ENCODE measurements at places on chromosomes 13 and 19.

GRCh38 chr13:42594481-42595252, 20.7 kb downstream of the TNFSF11 start:
- no peaks in the 10 kb centered on the region for H3K36me3 ChIP-seq
- no peak overlapping the region for H3K4me3 ChIP-seq
- H3K4me1 ChIP-seq = no peaks in the 10 kb centered on the region
- peaks cover 6% of the 10 kb centered on the region for H3K27me3 ChIP-seq

GRCh38 chr19:18775586-18776287, 15.4 kb downstream of the COMP start:
- no peaks in the 10 kb centered on the region for H3K4me1 ChIP-seq
- no peak overlapping the region for H3K27ac ChIP-seq
- H3K36me3 ChIP-seq = no peaks in the 10 kb centered on the region
- H3K27me3 ChIP-seq = peaks cover 9% of the 10 kb centered on the region

GRCh38 chr13:24627090-24627714, 53.0 kb upstream of the ATP12A start:
- DNase-seq = no peak
- H3K4me3 ChIP-seq = no peak overlapping the region
- H3K36me3 ChIP-seq = no peaks in the 10 kb centered on the region

- H3K4me1 ChIP-seq = peaks cover 55% of the 10 kb centered on the region
- no peaks in the 10 kb centered on the region for H3K36me3 ChIP-seq
- peak overlapping the region; percentile 73 for H3K4me3 ChIP-seq
Measured at GRCh38 chr19:4910594-4911281, 1.4 kb downstream of the UHRF1 start.

DNA sequence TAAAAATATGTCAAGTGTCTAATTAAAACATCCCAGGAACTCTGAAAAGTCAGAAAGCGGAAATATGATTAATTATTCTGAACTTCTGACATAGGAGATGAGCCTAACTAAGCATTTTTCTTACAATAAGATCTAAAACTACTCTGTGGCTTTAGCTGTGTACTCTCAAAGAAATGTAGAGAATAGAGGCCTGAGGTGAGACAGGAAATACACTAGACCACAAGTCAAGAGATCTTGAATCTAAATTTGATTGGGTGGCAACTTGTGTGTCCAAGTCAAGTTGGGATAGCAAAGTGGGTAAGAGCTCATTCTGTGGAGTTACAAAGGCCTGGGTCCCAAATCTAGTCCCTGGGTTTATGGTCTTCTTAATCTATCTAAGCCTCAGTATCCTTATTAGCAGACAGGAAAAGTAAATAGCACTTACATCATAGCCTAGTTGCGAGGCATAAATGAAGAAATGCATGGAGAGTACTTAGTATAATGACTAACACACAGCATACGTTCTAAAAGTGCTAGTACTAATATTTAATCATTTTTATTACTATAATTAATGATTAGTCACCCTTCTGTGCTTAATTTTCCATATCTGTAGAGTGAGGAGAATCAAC, 9.4 kb upstream of the LRRC63 start:
- H3K27ac ChIP-seq = no peak overlapping the region
- H3K4me1 ChIP-seq = peaks cover 39% of the 10 kb centered on the region
- no peak overlapping the region for H3K4me3 ChIP-seq
- H3K27me3 ChIP-seq = no peaks in the 10 kb centered on the region

DNA sequence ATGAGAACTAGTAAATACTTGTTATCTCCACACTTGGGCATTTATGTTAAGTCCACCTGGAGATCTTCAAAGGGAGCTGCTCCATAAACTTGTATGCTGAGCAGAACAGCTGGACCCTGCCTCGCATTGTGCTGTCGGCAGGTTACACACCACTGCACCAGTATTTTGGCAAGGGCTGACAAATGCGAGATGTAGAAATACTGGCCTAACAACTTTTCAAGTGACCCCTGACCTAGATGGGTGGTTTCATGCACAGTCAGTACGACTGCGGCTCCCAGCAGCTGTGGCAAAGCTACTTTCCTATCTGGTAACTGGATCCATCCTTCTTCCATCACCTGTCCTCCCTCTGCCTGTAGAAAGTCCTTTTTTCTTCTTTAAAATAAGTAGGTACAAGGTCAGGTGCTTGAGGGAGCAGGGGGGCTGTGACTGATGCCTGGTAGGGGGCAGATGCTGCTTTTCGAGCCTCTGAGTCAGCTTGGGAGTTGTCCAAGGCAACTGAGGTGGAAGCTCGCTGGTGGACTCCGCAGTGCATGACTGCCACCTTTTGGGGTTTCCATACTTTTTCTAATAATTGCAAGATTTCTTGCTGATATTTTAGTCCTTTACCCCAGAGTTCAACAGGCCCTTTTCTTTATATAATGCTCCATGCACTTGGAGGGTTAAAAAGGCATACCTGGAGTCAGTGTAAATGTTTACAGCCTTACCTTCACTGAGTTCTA, 86.8 kb downstream of the SLC25A15 start:
- peaks cover 8% of the 10 kb centered on the region for H3K36me3 ChIP-seq
- DNase-seq = no peak
- H3K4me1 ChIP-seq = no peaks in the 10 kb centered on the region
- H3K4me3 ChIP-seq = no peak overlapping the region
- no peak overlapping the region for H3K27ac ChIP-seq

DNA sequence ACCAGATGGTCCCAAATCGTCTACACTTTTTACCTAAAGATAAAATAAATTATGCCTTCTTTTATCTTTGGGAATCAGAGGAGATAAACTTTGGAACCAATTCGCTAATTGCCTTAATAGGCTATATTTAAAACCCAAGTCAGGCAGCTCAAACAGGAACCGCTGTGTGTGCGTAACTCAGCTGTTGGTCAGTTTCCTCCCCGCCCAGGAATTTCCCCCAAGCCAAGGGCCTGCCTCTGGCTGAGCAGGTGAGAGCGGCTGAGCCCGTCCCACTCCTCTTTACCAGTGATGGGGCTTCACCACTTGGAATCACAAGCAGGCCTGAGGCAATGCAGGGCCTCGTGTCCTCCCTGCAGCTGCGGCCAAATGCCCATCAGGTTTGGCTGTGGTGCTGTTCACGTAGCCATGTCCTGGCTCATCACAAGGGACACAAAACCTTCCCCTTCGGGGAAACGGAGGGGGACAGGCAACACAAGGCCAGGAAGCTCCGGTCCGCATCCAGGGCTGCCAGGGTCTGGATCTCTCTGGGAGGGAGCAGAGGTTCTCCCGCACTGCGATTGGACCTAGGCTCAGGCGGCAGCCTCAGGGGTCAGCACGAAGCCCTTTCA, 503 bp upstream of the SLC7A9 start:
- no peaks in the 10 kb centered on the region for H3K36me3 ChIP-seq
- no peaks in the 10 kb centered on the region for H3K4me1 ChIP-seq
- no peak for DNase-seq
- H3K27ac ChIP-seq = no peak overlapping the region
- no peak overlapping the region for H3K4me3 ChIP-seq
- H3K27me3 ChIP-seq = no peaks in the 10 kb centered on the region

- no peak overlapping the region for H3K27ac ChIP-seq
- peak; percentile 72 for DNase-seq
Measured at GRCh38 chr13:26062853-26063444, 11.1 kb upstream of the SHISA2 start.

- H3K27ac ChIP-seq = no peak overlapping the region
- no peaks in the 10 kb centered on the region for H3K27me3 ChIP-seq
- H3K36me3 ChIP-seq = no peaks in the 10 kb centered on the region
- H3K4me1 ChIP-seq = no peaks in the 10 kb centered on the region
- DNase-seq = no peak
Measured at GRCh38 chr13:30780338-30780981, 45.1 kb downstream of the ALOX5AP start.

- peaks cover 48% of the 10 kb centered on the region for H3K36me3 ChIP-seq
- DNase-seq = no peak
- H3K27me3 ChIP-seq = no peaks in the 10 kb centered on the region
- no peak overlapping the region for H3K27ac ChIP-seq
- H3K4me1 ChIP-seq = no peaks in the 10 kb centered on the region
- no peak overlapping the region for H3K4me3 ChIP-seq
Measured at GRCh38 chr19:42291435-42291810, 10.5 kb upstream of the PRR19 start.

DNA sequence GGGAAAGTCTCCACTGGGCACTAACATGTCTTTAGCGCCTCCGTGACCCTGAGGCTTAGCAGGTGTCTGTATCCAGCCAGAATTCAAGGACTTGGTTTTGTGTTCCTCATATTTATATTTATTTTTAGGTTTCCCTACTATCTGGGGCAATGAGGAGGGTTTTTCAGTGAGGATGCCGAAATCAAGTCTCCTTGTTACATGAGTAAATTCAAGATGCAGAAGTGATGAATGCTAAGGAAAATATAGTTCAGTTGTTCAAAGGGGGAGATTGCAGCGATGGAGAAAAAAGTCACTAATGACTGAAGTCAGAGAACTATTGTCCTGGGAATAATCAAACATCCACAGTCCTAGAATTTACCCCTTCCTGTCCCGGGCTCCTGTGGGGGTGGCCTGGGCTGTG, 791 bp upstream of the ADGRE2 start:
- no peaks in the 10 kb centered on the region for H3K27me3 ChIP-seq
- no peak overlapping the region for H3K4me3 ChIP-seq
- no peak overlapping the region for H3K27ac ChIP-seq
- H3K4me1 ChIP-seq = peaks cover 9% of the 10 kb centered on the region

DNA sequence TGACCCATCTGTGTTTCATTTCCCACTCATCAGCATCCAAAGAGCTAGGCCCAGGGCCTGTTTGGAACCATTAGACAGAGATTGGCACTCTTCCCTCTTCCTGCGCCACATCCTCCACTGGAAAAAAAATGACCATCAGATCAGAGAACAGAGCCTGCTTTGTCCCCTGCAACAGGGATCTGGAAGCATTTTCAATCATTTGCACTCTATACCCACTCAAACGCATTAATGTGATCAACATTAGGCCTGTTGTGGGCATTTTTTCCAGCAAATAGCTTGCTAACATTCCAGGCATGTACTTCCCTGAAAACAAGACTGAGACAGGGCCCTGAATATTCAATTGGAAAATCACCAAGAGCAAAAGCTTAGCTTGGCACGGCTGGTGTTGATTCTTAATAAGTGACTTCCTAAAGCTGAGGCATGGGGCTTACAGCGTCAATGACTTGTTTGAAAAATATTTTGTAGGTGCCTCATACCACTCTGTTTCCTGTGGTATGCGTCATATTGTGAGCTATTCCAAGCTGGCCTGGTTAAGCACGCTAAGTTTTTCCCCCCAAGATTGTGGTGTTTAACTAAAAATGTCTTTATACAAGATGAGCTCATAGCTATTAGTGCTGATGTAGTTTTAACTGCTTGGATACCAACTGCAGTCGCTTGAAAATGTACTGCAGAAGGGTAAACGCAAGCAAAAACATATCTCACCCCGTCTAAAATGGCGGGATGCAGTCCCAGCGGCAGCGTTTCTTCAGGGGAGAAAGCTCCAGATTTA, 404.4 kb downstream of the SPRY2 start:
- no peaks in the 10 kb centered on the region for H3K27me3 ChIP-seq
- H3K36me3 ChIP-seq = no peaks in the 10 kb centered on the region
- no peak overlapping the region for H3K4me3 ChIP-seq
- peak; percentile 12 for DNase-seq

DNA sequence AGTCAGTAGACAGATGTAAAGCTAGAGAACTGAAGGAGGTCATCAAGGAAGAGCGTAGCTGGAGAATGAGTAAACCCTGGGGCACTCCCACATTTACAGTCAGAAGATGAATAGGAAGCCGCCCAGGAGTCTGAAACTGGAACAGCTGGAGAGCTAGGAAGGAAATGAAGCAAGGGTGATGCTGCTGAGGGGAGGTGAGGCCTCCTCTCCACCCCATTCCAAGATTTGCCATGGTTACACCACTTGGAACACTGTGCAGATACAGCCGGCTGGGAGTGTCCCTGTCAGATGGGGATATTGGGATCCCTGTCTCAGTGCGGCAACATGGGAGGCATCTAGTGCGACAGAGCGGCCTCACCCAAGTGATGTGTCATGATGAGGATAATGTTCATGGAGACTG, 51.8 kb upstream of the GPI start:
- H3K36me3 ChIP-seq = no peaks in the 10 kb centered on the region
- peaks cover 3% of the 10 kb centered on the region for H3K4me1 ChIP-seq
- no peak for DNase-seq
- H3K27me3 ChIP-seq = no peaks in the 10 kb centered on the region

- DNase-seq = no peak
- H3K4me1 ChIP-seq = no peaks in the 10 kb centered on the region
- no peaks in the 10 kb centered on the region for H3K36me3 ChIP-seq
Measured at GRCh38 chr13:52751196-52751595, 11.6 kb upstream of the CNMD start.

DNA sequence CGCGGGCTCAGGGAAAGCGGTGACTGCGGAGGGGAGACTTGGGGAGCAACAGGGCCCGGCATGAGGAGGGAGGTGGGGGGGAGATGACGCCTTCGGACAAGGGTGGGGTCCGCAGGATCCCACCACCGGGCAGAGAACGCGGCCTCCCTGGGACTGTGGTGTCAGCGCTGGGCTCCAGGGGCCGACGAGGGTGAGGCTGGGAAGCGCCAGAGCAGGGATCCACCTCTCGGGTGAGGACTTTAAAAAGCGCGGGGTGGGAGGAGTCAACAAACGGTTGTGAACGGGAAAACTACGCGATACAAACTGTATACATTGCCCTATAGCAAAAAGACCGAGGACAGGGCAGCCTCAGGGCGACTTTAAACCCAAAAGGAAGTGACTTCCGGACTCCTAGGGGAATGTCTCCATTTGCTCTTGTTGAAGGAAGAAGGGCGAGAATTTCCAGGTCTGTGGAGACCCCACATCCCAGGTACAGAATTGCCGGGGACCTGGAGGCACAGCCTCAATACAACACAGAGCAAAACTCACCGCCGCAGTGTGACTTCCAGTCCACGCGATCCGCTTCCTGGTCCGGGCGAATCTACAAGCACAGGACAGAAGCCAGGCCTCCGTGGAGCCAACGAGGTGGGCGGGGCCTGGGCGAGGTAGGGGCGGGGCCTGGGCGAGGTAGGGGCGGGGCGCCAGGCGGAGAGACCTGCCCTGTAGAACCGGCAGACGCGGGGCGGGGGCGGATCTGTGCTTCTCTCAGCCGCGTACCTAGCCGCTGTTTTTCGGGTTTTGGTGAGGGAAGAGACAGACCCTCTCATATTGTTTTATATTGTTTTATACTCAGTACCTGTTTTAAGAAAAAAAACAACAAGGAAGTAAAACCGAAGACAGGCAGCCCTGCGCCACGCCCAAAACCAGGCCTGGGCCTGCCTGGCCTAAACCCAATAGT, at the start of gene ZNF888:
Gene ZNF888 (minus strand): TSS at position 588 of the 937 bp plus-strand sequence. CDS start 5,555 bp downstream, outside the sequence.
- H3K27ac ChIP-seq = peak within 1 kb of the TSS; percentile 77
- H3K4me1 ChIP-seq = peaks cover 15% of the 10 kb centered on the region
- H3K4me3 ChIP-seq = peak within 1 kb of the TSS; percentile 88
- no peaks in the 10 kb centered on the region for H3K27me3 ChIP-seq
- no peaks in the 10 kb centered on the region for H3K36me3 ChIP-seq

GRCh38 chr13:34254366-34254765, 436.4 kb downstream of the RFC3 start:
- H3K27ac ChIP-seq = no peak overlapping the region
- H3K36me3 ChIP-seq = no peaks in the 10 kb centered on the region
- H3K4me3 ChIP-seq = no peak overlapping the region
- no peak for DNase-seq
- peaks cover 3% of the 10 kb centered on the region for H3K4me1 ChIP-seq
- H3K27me3 ChIP-seq = no peaks in the 10 kb centered on the region

- no peaks in the 10 kb centered on the region for H3K4me1 ChIP-seq
- no peak overlapping the region for H3K4me3 ChIP-seq
- H3K27ac ChIP-seq = no peak overlapping the region
- no peaks in the 10 kb centered on the region for H3K27me3 ChIP-seq
- DNase-seq = no peak
- no peaks in the 10 kb centered on the region for H3K36me3 ChIP-seq
Measured at GRCh38 chr13:66612983-66613382, 617.2 kb downstream of the PCDH9 start.

GRCh38 chr19:49378512-49378911, 9.5 kb upstream of the KASH5 start:
- DNase-seq = no peak
- no peak overlapping the region for H3K4me3 ChIP-seq
- H3K27me3 ChIP-seq = no peaks in the 10 kb centered on the region
- H3K36me3 ChIP-seq = no peaks in the 10 kb centered on the region
- H3K4me1 ChIP-seq = no peaks in the 10 kb centered on the region
- H3K27ac ChIP-seq = no peak overlapping the region
